Left lung (tissue), 14 donors: ENCODE measurements at places on chromosomes 1 and 21. TPM values are rescaled to one million over a fixed set of nuclear protein-coding genes. Genes with fewer than 3 reads are reported as not detected.

DNA sequence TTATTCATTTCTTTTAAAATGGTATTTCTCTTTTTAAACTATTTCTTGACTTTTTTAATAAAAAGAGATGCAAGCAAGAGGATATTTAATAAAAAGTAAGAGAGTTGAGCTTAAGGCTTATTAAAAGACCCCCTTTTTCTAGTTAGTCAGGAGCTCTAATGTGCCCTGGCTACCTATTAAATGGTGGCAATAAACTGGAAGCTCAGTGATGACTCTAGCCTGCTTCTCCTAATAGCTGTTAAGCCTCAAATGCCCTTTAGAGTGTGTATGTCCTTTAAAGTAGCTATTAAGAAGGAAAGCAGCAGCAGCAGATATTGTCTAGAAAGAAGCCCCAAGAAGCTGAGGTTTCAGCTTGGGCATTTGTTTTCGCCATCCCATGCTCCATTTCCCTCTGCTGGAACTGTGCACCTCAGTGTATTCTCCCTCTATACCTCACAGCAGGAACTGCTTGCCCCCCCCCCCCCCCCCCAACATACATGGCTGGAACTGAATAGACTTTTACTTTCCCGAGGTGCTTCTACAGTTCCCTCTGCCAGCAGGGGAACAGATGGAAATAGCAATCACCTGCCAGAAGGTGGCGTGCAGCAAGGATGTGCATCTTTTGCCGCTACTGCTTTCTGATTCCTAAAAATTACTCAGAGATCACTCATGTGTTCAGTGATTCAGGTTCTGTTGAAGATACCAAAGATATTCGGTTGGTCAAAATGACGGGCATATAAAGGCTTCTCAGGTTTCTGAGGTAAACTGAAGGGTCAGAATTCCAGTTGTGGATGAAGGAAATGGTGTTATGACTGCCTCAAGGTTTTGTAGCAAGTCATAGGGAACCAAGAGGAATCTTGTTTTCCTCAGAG lies 2.5 kb downstream of the RGS4 start:
- peaks cover 4% of the 10 kb centered on the region for H3K4me1 ChIP-seq
- DNase-seq, result no peak
- H3K27me3 ChIP-seq, result no peaks in the 10 kb centered on the region
- no peak overlapping the region for H3K4me3 ChIP-seq

DNA sequence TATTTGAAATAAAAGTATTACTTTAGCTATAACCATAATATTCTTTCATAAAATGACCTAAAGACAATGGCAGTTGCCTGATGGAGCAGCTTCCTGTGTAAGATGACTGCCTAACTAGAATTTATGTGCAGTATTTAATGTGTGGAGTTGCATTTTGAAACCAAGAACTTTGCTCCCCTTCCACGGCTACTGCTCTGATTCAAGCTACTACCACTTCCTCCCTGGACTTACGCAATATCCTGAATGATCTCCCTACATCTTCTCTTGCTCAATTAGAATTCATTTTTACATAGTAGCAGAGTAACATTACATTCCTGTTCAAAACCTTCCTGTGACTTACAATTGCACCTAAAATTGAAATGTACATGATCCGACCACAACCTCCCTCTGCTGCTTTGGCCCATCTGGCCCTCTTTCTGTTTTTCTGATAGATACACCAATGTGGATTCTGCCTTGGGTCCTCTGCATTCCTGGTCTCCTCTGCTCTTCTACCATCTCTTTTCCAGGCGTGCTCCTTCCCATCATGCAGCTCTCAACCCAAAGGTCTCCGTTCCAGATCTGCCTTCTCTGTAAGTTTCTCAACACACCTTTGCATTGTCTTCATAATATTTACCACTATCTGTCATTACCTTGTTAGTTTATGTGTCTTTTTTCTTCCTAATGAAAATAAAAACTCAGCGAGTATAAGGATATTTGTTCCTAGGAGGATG lies 47.4 kb upstream of the USP25 start:
- no peaks in the 10 kb centered on the region for H3K27me3 ChIP-seq
- no peaks in the 10 kb centered on the region for H3K4me1 ChIP-seq
- H3K27ac ChIP-seq, result peak overlapping the region; percentile 86
- H3K36me3 ChIP-seq, result no peaks in the 10 kb centered on the region

- H3K27ac ChIP-seq, result no peak within 1 kb of the TSS
- H3K4me3 ChIP-seq, result no peak within 1 kb of the TSS
- no peaks in the 10 kb centered on the region for H3K4me1 ChIP-seq
- DNase-seq, result no peak
Observed at GRCh38 chr1:152325111-152325510, at the start of gene FLG. Gene FLG, minus strand, starts transcription at chr1:152325239. Its CDS starts 9,783 bp downstream, at chr1:152315456.

GRCh38 chr21:34830386-34831170 lies 161.8 kb downstream of the CLIC6 start:
- no peak overlapping the region for H3K4me3 ChIP-seq
- peak overlapping the region; percentile 75 for H3K27ac ChIP-seq
- H3K4me1 ChIP-seq, result peaks cover 97% of the 10 kb centered on the region

GRCh38 chr1:51906306-51907078 lies 28.0 kb upstream of the NRDC start:
- H3K36me3 ChIP-seq, result no peaks in the 10 kb centered on the region
- H3K4me3 ChIP-seq, result no peak overlapping the region

DNA sequence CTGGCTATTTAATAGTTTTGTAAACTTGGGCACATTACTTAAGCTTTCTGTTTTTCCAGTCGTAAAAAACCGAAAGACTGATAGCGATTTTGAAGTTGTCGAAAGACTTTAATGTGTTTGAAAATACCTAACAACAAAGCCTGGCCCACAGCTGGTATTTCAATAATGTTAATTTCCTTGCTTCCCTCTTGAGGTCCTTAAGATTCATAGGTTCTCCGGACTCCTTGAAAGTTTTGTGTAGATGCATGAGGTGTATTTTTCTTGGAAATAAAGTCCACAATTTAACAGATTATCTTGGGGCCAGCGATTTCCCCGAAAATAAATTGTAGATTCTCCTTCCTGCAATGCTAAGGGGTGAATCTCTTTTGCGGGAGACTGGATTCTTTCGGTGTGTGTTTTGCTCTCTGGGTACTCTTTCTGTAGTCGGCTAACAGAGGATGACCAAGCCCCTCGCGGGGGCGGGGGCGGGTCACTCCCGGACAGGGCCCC lies 735 bp upstream of the YTHDF2 start:
- peak overlapping the region; percentile 92 for H3K4me3 ChIP-seq
- peaks cover 20% of the 10 kb centered on the region for H3K4me1 ChIP-seq
- no peak for DNase-seq
- H3K27ac ChIP-seq, result peak overlapping the region; percentile 98
- no peaks in the 10 kb centered on the region for H3K27me3 ChIP-seq

- no peaks in the 10 kb centered on the region for H3K27me3 ChIP-seq
- no peak for DNase-seq
- H3K36me3 ChIP-seq, result no peaks in the 10 kb centered on the region
- H3K27ac ChIP-seq, result peak overlapping the region; percentile 90
- peaks cover 11% of the 10 kb centered on the region for H3K4me1 ChIP-seq
- peak overlapping the region; percentile 73 for H3K4me3 ChIP-seq
Observed at GRCh38 chr1:222813866-222814535, 838 bp upstream of the DISP1 start.

- H3K27ac ChIP-seq, result no peak within 1 kb of the TSS
- no peak for DNase-seq
- no peaks in the 10 kb centered on the region for H3K36me3 ChIP-seq
- no peak within 1 kb of the TSS for H3K4me3 ChIP-seq
- no peaks in the 10 kb centered on the region for H3K27me3 ChIP-seq
- H3K4me1 ChIP-seq, result no peaks in the 10 kb centered on the region
Observed at GRCh38 chr1:150887018-150887417, at the start of gene CTXND2. Gene CTXND2, plus strand, starts transcription at chr1:150887136. Its CDS starts 25,179 bp downstream, at chr1:150912315.

DNA sequence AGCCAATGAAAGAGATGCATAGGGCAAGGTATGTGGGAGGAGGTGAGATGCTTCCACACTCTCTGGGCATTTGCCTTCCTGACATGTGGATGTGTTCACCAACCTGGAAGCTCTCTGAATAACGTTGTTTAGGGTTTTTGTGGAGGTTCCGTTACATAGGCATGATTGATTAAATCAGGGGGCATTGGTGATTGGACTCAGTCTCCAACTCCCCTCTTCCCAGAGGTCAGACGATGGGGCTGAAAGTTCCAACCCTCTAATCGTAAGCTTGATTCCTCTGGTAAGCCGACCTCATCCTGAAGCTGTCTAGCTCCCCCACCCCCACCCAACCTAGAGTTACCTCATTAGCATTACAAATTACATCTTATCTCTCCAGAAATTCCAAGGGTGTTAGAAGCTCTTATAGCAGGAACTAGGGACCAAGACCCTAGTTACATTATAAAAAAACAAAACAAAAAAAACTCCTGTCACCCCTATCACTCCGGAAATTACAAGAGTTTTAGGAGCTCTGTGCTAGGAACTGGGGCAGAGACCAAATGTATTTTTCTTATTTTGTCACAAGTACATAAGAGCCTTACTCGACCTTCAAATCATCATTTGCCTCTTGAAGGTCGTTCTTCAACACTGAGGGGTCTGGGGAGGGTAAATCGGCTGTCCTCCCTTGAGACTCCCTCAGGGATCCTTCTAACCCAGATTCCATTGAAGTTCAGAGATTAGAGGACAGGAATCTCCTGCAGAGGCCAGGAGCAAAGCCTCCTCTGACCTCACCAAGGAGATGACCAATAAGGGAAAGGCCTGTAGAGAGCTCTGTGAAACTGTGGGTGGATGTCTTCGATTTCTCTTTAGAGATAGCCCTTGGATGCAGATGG lies 58.2 kb downstream of the DNTTIP2 start:
- H3K27me3 ChIP-seq, result no peaks in the 10 kb centered on the region
- no peak overlapping the region for H3K4me3 ChIP-seq
- H3K27ac ChIP-seq, result no peak overlapping the region
- no peak for DNase-seq

- no peak overlapping the region for H3K4me3 ChIP-seq
- DNase-seq, result no peak
- no peaks in the 10 kb centered on the region for H3K4me1 ChIP-seq
- no peaks in the 10 kb centered on the region for H3K36me3 ChIP-seq
- H3K27me3 ChIP-seq, result no peaks in the 10 kb centered on the region
- no peak overlapping the region for H3K27ac ChIP-seq
Observed at GRCh38 chr1:243513726-243514491, 258.1 kb downstream of the SDCCAG8 start.

Gene SMIM1
- polyA plus RNA-seq, result 1.6 TPM

Gene KCNN3
- 2.0 TPM for polyA plus RNA-seq

Gene MYOG
- polyA plus RNA-seq, result not detected

Gene TCEA3
- 28.2 TPM for polyA plus RNA-seq

Gene FAM72C
- 3.5 TPM for polyA plus RNA-seq

Gene OR2L2
- polyA plus RNA-seq, result 0.09 TPM
